ENCODE measurements at places on chromosomes 12 and 14. TPM values are rescaled to one million over a fixed set of nuclear protein-coding genes. Genes with fewer than 3 reads are reported as not detected.

GRCh38 chr14:96838449-96838848 is 41.3 kb downstream of the VRK1 start:
- H3K4me3 ChIP-seq = no peak overlapping the region
- H3K36me3 ChIP-seq = no peaks in the 10 kb centered on the region
- H3K27me3 ChIP-seq = no peaks in the 10 kb centered on the region
- DNase-seq = no peak
- no peaks in the 10 kb centered on the region for H3K4me1 ChIP-seq

- H3K27ac ChIP-seq = peak overlapping the region; percentile 96
- H3K36me3 ChIP-seq = no peaks in the 10 kb centered on the region
- no peaks in the 10 kb centered on the region for H3K27me3 ChIP-seq
- H3K4me3 ChIP-seq = peak overlapping the region; percentile 85
These were observed 1.4 kb downstream of the DAAM1 start for GRCh38 chr14:59189786-59190368.

GRCh38 chr14:102692334-102692733 is 84.9 kb upstream of the TRAF3 start:
- H3K27me3 ChIP-seq = no peaks in the 10 kb centered on the region
- peaks cover 24% of the 10 kb centered on the region for H3K4me1 ChIP-seq
- H3K36me3 ChIP-seq = no peaks in the 10 kb centered on the region
- no peak overlapping the region for H3K27ac ChIP-seq
- no peak for DNase-seq
- H3K4me3 ChIP-seq = no peak overlapping the region

DNA sequence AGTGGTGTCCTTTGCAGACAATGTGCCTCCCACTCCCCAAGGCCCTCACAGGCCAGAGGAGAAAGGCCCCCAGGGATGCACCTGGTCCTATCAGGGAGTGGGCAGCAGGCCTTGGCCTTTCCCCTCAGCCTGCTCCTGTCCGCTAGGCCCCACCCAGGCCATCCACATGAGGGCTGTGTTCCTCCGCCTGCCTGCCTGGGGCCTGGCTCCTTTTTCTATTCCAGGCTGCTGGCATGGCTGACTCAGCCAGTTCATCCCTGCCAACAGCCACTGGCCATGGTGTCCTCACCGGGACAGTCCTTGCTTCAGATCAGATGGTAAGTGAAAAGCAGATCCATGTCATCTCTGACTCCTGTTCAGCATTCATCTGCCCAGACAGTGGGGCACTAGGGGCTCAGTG is 13.4 kb downstream of the ISM2 start:
- no peak overlapping the region for H3K27ac ChIP-seq
- H3K36me3 ChIP-seq = no peaks in the 10 kb centered on the region
- DNase-seq = no peak
- H3K27me3 ChIP-seq = no peaks in the 10 kb centered on the region

Gene TPH2
- total RNA-seq = not detected

Gene CLEC7A
- 59.0 TPM for total RNA-seq

- peak overlapping the region; percentile 68 for H3K27ac ChIP-seq
- DNase-seq = no peak
- H3K4me3 ChIP-seq = no peak overlapping the region
- H3K36me3 ChIP-seq = no peaks in the 10 kb centered on the region
- H3K27me3 ChIP-seq = no peaks in the 10 kb centered on the region
These were observed 466.5 kb downstream of the PCNX1 start for GRCh38 chr14:71373773-71374172.

DNA sequence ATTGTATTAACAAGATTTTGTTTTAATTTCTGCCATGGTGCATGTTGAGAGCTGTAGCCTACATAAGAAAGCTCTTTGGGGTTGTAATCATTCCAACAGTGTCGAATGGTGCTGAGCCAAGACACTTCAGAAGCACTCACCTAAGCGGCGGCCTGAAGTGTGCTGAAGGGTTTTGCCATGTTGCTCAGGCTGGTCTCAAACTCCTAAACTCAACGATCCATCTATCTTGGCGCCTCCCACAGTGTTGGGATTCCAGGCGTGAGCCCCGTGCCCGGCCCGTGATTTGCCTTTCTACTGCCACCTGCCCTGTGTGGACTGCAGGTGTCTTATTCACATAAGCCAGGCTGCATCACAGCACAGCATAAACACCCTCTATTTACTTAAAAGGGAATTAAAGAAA is 48.9 kb downstream of the AMN start:
- H3K4me1 ChIP-seq = no peaks in the 10 kb centered on the region
- peaks cover 81% of the 10 kb centered on the region for H3K36me3 ChIP-seq
- no peak overlapping the region for H3K4me3 ChIP-seq
- no peak overlapping the region for H3K27ac ChIP-seq

Data from upper lobe of left lung (tissue), 6 donors.